ENCODE measurements at places on chromosomes 12 and 14.
A peak's percentile ranks its signal among the peaks of the same experiment; 100 is the strongest.

GRCh38 chr12:1093166-1093751, 102.2 kb downstream of the ERC1 start:
- DNase-seq, result peak; percentile 77
- no peak overlapping the region for H3K27ac ChIP-seq
- H3K4me3 ChIP-seq, result no peak overlapping the region
- 0 out of 2 replicates have a peak, but pooled peaks cover 4% of the 10 kb centered on the region for H3K4me1 ChIP-seq
- no peaks in the 10 kb centered on the region for H3K36me3 ChIP-seq
- H3K27me3 ChIP-seq, result no peaks in the 10 kb centered on the region

DNA sequence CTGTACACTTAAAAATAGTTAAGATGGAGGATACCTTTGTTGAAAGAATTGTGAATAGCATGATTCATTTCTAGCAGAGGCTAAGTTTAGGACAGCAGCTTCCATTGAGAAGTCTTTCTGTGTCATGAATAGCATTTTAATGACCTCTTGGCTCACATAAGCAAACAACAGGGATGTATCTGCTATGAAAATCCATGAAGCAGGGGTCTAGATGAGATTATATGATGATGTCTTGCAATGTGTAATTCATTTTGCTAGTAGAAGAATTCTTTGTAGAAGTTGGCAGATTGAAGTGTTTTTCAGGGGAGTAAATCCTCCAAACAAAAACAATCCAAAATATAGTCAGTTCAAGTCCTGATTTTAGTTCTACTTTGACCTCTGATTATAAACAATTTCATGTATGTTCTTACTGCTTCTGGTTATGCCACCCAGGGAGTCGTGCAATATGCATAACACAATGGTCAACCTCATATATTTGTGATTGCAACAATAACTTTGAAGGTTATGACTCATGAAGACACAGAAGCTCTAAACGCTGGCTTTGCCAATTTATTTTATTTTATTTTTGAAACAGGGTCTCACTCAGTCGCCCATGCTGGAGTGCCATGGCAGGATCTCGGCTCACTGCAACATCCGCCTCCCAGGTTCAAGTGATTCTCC, 6.9 kb upstream of the RD3L start:
- no peaks in the 10 kb centered on the region for H3K36me3 ChIP-seq
- peak; percentile 16 for DNase-seq
- H3K27ac ChIP-seq, result no peak overlapping the region
- peaks cover 21% of the 10 kb centered on the region for H3K27me3 ChIP-seq

DNA sequence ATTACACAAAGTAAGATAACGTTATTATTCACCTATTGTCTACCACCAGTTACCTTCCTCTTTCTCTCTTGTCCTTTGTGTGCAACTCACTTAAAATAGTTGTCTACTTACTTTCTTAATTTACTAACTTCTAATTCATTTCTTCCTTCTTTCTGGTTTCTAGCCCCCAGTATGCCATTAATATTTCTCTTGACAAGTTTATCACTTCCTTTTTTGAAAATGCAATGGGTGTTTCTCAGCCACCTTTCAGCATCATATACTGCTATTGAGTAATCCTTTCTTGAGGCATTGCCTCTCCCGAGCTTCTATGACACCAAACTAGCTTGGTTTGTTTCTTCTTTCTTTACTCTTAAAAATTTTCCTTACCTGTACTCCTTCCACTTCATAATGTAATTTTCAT, 633.6 kb downstream of the TMTC2 start:
- no peaks in the 10 kb centered on the region for H3K4me1 ChIP-seq
- H3K27me3 ChIP-seq, result no peaks in the 10 kb centered on the region
- H3K36me3 ChIP-seq, result no peaks in the 10 kb centered on the region

DNA sequence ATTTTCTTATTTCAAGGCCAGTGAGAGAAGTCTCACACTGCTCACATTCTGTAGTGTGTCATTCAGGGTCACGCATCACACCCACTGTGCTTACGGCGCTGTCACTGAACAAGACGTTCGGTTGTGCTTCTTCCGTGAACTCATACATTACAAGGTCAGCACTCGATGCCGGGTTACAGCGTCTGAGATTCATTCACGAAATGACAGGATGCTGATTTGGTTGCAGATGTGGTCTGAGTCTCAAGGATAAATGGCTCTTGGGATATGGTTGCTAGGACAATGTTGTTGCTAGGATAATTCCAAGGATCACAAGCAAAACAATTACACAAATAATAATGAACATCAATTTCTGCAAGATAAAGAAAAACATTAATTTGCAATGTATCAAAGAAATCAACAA, 47.4 kb downstream of the STX2 start:
- no peaks in the 10 kb centered on the region for H3K36me3 ChIP-seq
- no peak for DNase-seq
- H3K4me3 ChIP-seq, result no peak overlapping the region
- no peaks in the 10 kb centered on the region for H3K27me3 ChIP-seq

All from PC-3 (cell line).